ENCODE measurements at places on chromosomes 3 and 15.

- DNase-seq, result no peak
These were observed 17.7 kb downstream of the NTRK3 start for GRCh38 chr15:88238618-88239430.

- DNase-seq, result no peak
These were observed 369.7 kb upstream of the PROK2 start for GRCh38 chr3:72154391-72155335.

GRCh38 chr15:90686435-90687218 is 30.5 kb upstream of the BLM start:
- peak; percentile 41 for DNase-seq

DNA sequence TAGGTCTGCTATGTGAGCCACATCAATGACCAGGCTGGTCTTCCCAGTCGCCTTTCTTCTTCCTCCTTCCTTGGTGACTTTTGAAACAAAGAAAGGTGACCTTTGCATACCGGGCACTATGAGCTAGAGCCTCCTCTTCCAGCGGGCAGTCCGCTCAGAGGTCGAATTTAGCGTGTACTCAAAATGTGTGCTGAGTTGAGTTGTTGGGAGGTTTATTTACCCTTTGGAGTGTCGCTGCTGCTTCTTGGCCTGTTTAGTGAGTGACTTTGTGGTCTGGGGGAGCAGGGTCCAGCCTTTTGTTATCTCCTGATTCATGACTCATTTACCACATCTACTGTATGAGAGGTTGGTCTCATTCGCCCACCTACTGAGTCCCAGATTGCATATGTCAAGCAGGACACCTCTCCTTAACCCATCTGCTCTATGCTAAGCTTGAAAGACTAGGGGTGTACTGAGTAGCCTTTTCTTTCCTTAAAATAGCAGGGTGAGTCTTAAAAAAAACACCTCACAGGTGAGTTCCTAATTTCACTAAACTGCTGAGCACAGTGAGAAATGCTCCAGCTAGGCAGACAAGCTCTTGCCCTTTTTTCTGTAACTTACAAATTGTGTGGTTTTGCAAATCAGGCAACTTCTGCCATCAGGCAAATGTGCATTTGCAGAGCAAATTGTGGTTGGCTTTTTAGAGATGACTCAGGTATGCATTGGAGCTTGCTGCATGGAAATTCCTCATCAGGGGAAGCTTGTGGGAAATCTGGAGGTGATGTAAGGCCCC is 3.2 kb upstream of the SIAH2 start:
- no peak for DNase-seq

GRCh38 chr3:46974421-46975171 is 1.9 kb downstream of the CCDC12 start:
- no peak for DNase-seq

DNA sequence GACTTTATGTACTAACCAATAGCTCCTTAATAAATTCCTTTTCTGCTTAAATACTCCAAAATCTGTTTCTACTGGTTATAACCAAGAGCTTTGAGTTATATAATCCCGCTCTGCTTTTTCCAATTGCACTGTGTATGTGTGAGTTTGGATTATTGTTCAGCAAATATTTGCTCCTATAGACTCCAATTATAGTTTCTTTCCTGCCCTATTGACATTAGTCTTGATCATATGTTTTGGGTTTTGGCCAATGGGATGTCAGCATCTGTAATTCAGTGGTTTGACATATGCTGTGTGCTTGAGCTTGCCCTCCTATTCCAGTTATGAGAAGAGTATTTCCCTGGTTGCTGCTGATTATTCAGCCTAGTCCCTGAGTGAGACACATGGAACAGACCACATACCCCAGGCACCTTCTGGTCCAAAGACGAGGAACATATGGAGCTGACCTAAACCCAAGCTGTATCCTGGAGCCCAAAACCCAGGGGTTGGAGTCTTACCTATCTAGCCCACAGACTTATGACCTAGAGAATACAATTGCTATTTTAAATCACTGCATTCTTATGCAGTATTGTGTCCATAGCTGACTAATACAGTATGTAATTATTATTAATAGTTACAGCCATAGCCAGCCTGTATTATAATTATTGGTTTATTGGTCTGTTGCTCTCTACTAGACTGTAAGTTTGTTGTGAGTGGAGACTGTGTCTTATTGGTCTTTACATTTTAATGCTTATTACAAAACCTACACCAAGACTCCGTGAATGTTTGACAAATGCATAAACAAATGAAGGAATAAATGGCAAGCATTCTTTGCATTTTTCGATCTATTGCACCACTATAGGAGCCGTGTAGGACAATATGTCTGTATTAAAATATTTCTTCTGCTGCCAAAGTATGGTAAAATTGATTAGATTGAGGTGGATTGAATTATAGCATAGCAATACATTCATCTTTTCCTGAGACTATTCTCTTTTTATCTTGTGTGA is 11.7 kb upstream of the ZNF280D start:
- DNase-seq, result no peak

DNA sequence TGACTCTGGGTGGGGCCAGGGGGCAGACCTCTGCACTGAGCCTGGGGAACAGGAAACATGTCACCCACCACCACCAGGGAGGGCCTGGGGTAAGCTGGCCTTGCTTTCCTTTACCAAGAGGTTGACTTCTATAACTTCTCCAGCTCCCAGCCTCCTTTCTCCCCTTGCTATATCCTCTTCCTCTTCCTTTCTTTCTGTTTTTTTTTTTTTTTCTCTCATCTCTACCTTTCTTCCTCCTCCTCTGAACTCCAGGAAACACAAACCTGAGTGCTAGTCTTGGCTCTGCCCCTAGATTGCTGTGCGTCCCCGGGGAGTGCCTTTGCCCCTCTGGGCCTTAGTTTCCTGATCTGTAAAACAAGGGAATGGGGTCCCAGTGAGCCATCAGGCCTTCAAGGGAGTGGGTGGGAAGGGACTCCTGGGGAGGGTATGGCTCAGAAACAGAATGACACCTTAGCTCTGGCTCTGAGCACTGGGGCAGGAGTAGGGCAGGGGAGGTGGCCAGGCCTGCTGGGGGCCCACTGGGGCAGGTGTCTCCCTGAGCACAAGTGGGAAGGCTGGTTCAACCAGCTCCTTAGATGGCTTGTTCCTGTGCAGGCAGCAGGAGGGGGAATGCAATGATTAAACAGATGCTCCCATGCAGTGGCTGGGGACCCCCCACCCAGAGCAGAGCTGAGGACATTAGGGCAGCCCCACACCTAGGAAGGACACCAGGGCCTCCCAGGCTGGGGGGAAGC is 4.3 kb downstream of the SNX33 start:
- no peak for DNase-seq

DNA sequence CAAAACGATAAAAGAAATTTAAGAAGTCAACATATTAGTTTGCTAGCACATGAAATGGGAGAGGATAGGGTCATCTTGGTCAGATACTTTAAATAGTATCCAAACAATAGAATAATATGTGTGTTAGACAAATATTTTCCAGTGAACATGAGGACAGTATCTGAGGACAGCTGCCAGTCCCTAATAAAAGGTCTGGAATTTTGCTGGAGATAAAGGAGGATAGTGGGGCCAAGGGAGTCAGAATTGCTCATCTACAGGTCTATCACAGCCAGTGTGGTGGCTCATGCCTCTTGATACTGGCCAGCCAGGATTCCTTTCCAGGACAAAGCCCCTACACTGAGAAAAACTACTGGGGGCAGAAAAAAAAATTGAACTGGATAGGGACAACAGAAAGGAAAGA is 74.0 kb downstream of the HERC1 start:
- no peak for DNase-seq

- DNase-seq, result peak; percentile 62
These were observed 47.7 kb downstream of the PXYLP1 start for GRCh38 chr3:141279077-141279967.

- DNase-seq, result no peak
These were observed 250.1 kb upstream of the WNT5A start for GRCh38 chr3:55737186-55737585.

- DNase-seq, result no peak
These were observed 64.0 kb upstream of the RASGRF1 start for GRCh38 chr15:79154483-79155135.

DNA sequence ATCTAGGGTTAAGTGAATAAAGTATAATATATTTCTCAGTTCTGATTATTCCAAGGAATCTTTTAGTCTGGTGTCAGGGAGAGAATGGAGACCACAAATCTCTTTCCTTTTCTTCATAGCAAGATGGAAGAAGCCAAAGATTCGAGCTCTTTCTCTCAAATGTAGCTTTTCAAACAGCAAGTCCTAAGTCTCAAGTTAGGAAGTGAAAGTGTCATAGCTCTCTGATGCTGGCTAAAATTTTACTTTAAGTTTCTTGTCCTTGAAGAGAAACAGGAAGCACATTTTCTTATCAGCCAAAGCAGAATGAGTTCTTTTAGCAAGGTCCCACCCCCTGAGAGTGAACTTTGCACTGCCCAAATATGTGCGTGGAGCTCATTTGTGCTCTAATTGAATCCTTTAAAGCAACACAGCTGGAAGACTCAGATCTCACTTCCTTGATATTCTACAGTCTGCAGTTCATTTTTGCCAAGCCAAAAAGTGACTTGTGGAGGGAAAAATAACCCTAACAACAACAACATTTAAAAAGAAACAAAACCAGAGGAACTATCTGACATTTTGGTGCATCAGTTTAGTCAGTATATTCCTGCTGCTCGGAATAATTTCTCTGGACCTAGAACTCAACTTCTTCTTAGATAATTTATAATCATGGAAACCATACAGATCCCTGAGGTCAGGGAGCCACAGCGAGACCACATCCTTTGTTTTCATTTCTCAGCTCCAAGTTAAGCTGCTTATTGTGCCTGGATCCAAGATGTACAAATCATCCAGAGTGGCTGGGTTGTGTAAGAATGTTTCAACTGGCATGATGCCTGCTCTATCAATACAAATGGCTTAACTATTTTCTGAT is 238.7 kb upstream of the P2RY1 start:
- DNase-seq, result peak; percentile 4

GRCh38 chr15:68614286-68615035 is 35.7 kb downstream of the CORO2B start:
- DNase-seq, result no peak

GRCh38 chr15:33675246-33675645 is 293.1 kb upstream of the CHRM5 start:
- no peak for DNase-seq

DNA sequence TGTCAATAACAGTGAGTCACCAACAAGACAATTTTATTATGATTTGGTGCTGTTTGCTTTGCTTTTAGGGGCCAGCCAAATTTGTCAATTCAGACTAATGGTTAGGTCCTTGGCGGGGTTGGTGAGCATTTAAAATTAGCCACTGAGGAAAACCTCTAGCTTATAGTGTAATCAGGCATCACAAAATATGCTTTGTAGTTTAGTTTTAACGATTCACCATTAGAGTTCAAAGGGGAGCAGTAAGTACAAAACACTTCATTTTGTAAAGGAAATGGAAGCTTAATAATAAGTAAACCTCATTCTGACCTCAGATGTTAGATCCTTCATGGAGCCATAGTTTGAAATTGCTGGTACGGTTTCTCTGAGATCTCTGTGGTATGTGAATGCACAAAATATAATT is 218.4 kb upstream of the GOLIM4 start:
- no peak for DNase-seq

DNA sequence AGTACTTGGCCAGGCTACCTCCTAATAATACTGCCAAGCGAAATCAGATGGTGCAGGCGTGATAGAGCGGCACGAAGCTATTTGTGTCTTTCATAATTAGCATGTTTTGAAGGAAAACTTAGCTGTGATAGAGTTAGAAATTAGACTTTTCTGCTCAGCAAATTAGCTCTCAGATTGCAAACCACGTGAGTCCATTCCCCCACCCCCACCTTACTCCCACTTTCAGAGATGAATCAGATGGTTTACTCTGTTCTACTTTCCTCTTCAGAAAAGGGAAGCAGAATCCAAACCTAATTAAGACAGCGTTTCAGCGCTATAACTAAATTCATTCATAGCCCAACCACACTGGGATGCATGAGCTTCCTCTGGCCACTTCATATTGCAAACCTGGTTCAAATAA is 214.6 kb downstream of the SLCO3A1 start:
- DNase-seq, result no peak

DNA sequence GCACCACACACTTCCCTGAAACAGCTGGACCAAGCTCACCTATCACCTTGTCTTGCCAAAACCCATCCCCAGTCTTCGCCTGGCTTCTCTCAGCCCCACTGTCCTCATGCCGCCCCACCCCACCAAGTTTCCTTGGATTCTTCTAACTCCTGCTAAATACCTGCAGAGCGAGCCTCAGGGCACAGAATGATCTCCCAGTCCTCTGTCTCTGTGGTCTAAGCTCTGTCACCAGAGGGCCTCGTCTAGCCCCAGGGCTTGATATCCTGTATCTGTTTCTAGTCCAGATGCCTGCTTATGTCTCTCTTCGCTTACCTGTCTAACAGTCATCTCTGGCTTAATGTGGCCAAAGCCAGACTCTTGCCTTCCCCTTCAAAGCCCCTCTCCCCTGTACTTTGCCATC is 9.7 kb downstream of the CCDC12 start:
- no peak for DNase-seq

DNA sequence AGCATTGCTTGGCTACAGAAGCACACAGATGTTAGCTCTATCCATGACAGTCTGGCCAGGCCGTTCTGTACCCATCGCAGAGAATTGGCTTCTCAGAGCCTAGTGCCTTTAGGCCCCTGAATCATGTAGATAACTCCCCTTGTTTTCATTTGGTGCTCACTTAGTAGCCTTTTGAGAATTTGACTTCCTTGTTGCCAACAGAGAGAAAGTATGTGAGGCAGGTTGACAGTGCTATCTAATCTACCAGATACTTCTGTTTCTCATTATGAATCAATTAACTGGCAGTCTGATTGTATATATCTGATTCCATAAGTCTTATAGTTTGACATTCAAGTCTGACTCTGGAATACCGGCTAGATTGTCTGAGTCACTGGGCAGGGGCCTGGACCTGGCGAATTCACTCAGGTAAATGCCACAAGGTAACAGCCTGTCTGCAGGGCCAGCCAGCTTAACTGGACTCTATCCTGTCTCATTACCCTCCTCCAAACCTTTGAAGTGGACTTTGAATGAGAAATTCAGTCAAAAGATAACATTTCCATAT is 160.2 kb downstream of the GHSR start:
- DNase-seq, result no peak

DNA sequence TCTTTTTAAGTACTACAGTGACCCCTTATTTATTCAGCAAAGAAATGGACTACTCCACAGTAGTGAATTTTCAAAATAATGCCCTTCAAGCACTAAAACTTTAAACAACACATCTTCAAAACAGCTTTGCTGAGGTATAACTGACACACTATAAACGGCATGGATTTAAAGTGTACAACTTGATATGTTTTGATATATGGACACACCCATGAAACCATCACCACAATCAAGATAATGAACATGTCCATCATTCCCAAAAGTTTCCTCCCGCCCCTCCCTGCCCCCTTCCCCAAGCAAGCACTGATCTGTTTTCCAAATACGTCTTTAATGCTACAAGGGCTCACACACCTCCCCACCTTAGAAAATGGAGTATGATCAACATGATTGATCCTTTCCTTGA is 1.6 kb upstream of the FURIN start:
- DNase-seq, result no peak

- DNase-seq, result no peak
These were observed 478.9 kb upstream of the GOLIM4 start for GRCh38 chr3:168574455-168575158.
